ENCODE measurements at places on chromosomes 6 and 20.

DNA sequence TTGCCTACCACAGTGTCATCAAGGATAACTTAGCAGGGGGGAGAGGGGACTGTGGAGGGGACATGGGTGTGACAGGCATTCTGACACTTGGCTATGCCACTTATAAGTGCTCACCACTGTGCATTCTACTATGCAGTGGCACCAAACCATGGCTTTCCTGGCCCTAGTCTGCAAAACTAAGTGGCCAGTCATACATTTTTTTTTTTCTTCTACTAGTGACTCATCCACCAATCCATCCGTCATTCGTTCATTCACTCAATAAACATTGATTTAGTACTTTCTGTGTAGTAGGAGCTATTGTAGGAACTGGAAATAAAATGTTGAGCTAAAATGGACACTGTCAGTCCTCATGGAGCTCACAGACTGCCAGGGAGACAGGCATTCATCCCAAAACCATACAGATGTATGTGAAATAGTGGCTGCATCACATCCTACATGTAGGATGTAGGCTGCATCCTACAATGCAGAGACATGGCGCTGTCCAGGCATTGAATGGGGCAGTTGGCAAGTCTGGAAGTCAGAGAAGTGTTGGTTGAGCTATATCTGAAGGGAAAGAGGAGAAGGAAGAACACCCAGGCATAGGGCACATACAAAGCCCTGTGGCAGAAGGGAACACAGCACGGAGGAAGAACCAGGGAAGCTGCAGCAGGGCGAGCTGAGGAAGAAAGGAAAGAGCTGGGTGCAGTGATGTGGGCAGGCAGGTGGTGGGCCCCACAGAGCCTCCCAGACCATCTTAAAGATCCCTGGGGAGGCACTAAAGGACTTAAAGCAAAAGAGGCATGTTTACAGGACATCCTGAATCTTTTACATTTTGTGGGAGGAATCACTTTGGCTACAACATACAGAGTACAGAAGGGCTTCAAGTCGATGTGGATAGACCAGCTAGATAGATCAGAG lies 224.4 kb downstream of the UST start:
- no peak for DNase-seq

GRCh38 chr6:4299476-4299875 lies 164.1 kb upstream of the ECI2 start:
- no peak for DNase-seq

- no peak for DNase-seq
These were observed at the start of gene TCF15 for GRCh38 chr20:610130-611046. TCF15 (minus strand) TSS chr20:610309; CDS start chr20:610237, 72 bp downstream.

DNA sequence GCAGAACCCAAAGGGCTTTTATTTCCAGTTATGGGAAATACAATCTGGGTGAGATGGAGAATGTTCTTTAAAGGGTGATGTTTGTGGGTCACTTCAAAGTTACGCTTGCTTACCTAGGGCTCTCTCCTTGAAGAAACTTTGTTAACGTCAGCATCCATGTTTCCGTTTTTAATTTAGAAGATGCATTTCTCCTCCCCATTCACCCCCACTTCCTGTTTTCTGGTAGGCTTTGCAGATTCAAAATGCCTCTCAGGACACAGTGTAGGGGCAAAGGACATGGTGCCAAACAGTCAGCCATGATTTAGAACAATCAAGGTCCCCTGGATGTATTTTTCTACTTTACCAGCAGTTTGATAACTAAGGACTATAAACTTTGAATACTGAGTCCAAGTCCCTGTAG lies 49.5 kb downstream of the RPS12 start:
- no peak for DNase-seq

DNA sequence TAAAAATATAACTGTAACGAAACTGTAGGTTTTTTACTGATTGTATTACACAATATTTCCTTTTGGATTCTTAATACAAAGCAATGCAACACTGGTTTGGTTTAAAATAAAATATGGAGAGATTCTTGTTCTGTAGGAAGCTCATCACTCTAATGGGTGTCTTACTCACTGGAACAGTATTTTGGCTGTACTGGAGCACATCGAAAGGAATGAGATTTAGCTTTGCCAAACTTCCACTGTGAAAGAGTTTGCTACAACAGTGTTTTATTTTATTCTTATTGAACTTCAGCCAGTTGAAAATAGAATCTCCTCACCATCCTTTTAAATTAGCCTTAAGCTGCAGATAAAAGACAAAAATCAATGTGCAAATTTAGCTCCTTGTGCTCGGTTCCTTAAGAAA lies 230.7 kb upstream of the QKI start:
- DNase-seq, result no peak

- no peak for DNase-seq
These were observed 73.9 kb downstream of the PKIB start for GRCh38 chr6:122683989-122684651.

DNA sequence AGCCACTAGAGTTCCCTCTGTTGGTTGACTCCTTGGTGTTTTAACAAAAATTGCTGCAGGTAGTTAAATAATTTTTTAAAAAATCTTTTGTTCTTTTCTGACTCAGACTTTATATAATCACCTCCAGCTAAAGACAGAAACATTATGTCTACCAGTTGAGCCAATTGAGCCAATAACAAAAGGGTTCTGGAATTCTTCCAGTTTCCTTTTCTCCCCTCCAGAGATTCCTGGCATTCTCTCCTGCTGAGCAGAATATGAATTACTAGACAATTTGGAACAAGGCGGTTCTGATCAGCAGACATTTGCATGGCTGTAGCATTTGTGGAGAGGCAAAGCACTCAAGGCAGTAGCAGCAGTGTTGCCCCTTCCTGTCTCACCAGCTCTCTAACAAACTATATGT lies 144.0 kb upstream of the SLC35B3 start:
- DNase-seq, result no peak

DNA sequence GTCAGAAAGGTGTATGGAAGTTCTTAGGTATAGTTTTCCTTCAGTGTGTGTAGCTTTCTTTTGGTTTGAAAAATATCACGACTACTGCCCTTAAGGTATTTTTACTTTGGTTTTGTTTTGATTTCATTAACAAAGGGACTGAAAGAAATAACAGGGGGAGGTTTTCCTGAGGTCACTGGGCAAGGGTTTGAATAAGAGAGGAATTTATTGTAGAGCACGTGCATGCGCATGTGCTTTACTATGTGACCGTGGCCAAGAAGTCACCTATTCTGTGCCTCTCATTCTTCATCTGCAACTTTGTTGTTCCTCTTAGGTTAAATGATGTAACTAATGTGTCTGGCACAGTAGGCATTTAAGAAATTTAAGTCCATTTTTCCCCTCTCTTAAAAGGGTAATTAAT lies 4.1 kb upstream of the MAN1A1 start:
- DNase-seq, result no peak

GRCh38 chr20:40882152-40882551 lies 146.5 kb upstream of the TOP1 start:
- no peak for DNase-seq

DNA sequence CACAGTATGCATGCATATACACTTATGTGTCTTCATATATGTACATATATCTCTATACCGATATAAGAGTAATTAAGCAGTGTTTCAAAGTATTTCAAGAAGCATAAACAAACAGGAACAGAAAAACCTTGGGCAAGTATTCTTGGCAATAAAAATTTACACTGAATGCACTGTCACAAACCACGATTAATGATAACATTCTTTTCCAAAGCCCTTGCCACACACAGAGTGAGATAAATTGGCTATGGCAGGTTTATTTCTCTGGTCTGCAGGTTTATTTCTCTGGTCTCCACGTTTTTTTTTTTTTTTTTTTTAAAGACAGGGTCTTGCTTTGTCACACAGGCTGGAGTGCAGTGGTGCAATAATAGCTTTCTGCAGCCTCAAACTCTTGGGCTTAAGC lies 73.0 kb downstream of the PPP1R3G start:
- no peak for DNase-seq

DNA sequence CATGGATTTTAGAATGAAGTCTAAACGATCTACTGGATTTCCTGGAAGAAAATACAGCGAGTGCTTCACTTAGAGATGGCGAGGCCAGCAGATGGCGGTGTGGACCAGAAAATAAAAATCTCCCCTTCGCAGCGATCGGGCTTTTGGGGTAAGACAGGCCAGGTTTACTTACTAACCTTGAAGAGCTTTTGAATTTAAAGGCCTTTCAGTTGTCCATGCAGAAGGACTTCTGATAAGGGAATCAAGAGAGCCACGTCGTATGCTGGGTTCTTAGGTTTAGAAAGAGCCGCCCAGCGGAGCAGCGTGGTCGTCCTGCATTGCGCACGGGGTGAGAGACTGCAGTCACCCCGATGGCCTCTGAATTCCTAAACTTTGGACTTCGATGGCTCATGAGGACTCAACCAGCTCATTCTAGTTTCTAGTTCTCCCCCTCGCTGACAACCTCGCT lies 125.2 kb upstream of the RALGAPA2 start:
- DNase-seq, result no peak

- DNase-seq, result no peak
These were observed 3.3 kb upstream of the MOG start for GRCh38 chr6:29653452-29654038.

DNA sequence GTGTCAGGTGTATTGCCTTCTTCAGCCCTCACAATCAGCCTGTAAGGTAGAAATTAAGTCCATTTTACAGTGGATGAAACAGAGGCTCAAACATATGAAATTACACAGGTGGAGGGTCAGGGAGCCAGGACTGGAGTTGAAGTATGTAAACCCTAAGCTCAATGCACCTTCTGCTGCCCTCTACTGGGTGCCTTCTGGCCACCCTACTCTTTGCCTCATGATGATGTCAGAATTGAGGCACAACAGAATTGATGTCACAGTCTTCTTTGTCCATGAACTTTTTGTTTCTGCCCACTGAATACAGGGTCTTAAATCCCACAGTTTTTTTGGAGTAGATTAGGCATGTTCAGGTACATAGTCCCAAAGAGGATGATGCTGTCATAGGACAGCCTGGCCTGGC lies 400.8 kb upstream of the CHD6 start:
- no peak for DNase-seq

GRCh38 chr6:89724981-89725380 lies 86.4 kb upstream of the LYRM2 start:
- no peak for DNase-seq

- DNase-seq, result no peak
These were observed 641.1 kb downstream of the DHX35 start for GRCh38 chr20:39603219-39603618.

GRCh38 chr6:166739976-166740318 lies 112.9 kb upstream of the RPS6KA2 start:
- DNase-seq, result no peak

DNA sequence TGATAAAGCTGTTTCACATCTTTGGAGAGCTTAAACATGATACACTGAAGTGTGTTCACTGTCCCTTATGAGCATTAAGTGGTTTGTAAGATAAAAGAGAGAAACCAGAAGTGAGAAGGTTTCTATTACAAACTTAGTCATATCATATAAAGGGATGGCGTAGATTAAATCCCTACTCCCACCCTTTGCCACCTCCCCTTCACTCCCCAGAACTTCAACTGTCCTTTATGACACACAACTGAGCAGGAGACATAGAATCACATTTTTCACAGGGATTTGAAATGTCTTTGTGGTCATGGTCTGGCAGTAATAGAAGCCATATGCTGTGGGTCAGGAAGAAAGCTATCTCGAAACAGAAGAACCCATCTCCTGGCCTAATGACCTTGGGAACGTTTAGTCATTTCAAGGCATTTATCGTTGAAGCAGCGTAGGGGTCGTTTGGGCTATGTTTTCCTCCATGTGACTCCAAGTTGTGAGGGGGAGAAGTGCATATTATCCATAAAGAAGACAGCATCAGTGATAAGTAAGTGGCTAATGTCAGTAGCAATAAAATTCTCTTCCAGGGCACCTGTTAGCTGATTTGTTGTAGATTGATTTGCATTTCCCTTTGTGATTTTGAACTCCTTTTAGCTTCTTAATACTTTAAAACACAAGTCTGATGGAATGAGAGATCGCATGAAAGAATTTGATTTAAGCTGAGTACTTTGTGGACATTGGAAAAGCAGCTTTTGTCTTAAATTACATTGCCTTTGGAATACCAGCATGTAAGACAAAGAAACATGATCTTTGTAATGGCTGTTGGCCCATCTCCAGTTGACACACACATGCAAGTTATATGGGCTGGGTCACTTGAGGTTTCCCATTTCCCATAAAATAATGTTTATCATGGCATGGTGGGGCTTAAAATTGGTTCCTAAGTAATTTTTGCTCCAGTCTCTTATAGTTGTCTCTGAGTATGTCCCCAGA lies 501.5 kb upstream of the FLRT3 start:
- no peak for DNase-seq

DNA sequence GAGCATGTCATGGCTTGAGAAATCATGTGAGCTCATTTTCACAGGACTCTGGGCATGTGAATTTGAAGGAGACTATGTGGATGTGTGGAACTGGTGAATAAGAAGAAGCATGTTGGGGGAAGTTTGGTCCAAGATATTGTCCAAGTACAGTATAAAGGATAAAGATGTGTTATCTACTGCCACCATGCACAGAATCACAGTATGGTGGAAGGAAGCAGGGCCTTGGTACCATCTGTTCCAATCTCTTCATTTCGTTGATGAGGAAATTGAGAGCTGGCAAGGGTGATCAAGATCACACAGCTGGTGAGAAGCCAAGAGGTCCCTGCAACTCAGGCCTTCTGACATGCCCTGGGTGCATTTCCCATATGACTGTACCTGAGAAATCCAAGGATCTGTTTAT lies 31.5 kb upstream of the RIPOR2 start:
- no peak for DNase-seq

GRCh38 chr6:86756640-86757229 lies 180.6 kb upstream of the HTR1E start:
- no peak for DNase-seq

- DNase-seq, result no peak
These were observed 27.3 kb downstream of the FNDC1 start for GRCh38 chr6:159196430-159196975.

DNA sequence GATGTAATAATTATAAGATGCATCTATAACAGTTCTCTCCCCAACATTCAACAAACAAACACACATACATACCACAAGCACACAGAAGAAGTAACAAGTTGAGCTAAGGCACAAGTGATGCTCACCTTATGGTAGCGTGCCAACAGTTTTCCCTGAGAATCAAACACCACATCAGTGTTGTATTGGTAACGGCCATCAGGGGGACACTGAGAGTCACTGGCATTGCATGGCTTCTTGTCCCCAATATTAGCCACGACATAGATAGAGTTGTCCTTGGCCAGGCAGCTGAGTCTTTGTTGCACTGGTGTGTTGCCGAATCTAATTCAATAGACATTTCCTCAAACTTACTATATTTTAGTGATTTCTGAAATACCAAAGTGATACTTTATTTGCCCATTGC lies 14.8 kb upstream of the VNN1 start:
- no peak for DNase-seq

DNA sequence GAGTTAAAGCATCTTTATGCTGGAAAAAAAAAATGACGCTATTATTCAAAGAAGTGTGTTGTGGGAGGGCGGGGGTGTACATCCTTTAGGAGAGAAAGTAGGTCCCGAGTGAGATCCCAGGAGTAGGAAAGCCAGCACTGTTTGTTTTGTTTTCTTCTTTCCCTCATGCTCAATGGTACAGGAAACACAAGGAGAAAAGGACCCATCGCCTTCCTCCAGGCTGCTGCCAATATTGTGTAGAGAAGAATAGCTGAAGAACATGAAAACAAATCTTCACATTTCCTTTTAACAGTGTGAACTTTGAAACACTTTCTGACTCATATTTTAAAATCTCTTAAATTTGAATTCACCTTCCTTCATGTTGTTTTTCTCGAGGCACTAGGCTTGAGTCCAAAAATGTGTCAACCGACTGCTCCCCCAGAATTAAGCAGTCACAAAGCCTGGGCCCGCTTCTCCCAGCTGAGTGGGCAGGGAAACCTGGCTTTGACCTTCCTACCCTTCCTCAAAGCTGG lies 22.3 kb downstream of the PPP1R16B start:
- no peak for DNase-seq

Measured in stimulated activated CD8-positive, alpha-beta memory T cell treated with anti-CD3 and anti-CD28 coated beads, Interleukin-7, amount 100 ng/mL, for 1 hour (primary cell).